OCI-M1 (cell line): ENCODE measurements at places on chromosomes 3 and 15.

GRCh38 chr3:153927107-153927506 lies 194.1 kb upstream of the ARHGEF26 start:
- peak; percentile 16 for DNase-seq

DNA sequence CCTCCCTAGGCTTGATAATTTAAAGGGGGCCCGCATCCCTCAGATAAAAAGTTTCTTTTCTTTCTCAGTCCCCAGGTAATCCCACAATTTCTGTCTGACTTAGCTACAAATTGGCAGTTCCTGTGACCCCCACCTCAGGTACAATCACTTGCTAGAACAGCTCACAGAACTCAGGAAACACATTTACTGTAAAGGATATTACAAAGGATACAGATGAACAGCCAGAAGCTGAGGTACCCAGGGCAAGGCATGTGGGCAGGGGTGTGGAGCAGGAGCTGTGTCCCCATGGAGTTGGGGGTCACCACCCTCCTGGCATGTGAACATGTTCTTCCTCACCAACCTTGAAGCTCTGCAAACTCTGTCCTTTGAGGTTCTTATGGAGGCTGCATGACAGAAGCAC lies 73.8 kb downstream of the CMTM8 start:
- DNase-seq: no peak

DNA sequence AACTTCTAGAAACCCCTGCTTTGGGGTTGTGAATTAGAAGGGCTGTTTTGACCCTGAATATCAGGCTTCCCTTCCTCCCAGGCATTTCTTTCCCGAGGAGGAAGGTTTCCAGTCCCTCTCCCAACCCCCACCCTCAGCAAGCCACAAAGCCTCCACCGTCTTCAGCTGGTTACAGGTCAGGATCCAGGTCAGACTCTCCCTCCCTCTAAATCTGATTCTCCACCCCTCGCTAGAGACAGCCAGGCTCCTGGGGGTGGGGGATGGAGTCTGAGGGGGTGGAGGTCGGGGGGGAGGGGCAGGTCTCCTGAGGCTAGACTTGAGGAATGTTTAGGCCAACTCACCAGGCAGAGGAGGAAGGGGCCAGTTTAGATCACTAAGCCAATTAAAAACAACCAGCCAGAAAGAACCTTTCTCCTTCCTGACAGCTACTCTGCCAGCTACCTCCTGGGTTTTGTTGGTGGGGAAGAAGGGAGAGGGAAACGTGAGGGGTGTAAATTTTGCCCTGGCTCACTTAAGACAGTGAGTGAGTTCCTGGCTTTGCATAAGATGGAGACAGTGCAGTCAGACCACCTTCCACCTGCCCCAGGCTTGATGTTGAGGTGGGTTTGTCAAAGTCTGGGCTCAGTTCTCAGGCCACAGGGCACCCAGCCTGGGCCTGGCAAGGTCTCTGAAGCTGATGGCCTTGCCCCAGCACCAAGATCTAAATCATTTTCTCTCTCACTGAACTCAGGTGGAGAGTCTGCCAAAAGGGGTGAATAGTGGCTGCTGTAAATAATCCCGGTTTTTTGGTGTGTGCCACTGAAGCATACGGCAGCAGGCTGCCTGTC lies 19.5 kb downstream of the BMF start:
- peak; percentile 86 for DNase-seq

GRCh38 chr3:112470788-112471187 lies 28.5 kb downstream of the BTLA start:
- DNase-seq: no peak

DNA sequence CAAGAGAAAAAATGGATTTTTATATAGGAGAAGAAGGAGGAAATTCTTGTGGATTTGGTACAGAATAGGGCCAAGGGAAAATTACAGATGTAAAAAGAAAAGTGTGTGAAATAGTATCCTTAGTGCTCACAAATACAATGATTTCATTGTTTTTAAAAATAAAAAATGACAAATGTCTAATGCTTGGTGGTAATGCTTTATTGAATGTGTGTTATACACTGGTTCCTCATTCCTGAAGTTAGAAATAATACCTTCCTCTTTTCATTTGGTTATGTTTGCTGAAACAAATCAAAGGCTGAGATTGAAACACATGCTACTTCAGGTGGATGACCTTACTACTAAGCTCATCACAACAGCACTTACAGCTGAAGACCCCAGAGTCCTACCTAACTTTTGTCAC lies 37.7 kb upstream of the CCR2 start:
- no peak for DNase-seq

- DNase-seq: no peak
Measured at GRCh38 chr3:14481018-14481645, 59.0 kb downstream of the GRIP2 start.
